ENCODE measurements at places on chromosomes 1 and 21.

GRCh38 chr1:231279081-231279480 is 38.1 kb downstream of the GNPAT start:
- peaks cover 9% of the 10 kb centered on the region for H3K4me1 ChIP-seq
- no peak for DNase-seq

DNA sequence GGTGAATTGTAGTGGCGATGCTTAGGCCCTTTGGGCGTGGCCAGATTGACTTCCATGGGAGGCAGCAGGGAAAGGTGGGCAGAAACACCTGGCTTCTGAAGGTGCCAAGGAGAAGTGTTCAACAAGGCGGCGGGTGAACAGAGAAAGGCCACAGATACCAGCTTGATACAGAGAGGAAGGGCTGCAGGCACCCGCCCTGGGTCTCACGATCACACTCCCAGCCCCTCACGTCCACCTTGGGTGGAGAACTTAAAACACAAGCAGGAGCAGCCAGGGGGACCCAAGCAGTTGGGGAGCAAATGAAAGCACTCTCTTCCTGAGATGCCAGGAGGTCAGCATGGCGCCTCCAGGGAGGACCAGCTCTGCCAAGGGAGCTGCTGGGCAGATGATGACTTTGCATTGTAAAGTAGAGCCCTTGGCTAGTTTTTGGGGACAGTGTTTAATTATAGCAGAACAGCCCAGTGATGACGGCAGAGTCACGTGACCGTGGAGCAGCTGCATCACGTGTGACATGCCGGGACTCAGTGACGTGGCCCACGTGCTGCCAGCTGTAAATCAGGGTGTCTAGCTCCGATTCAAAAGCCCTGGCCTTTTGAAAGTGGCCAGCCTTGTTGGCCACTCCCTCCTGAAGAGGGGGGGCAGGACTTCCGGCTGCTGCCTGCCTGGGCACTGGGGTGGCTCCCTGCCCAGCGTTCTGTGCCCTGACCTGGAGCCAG is 19.0 kb downstream of the SLC37A1 start:
- no peak overlapping the region for H3K27ac ChIP-seq
- peaks cover 6% of the 10 kb centered on the region for H3K36me3 ChIP-seq
- no peak for DNase-seq
- H3K27me3 ChIP-seq: no peaks in the 10 kb centered on the region

- H3K27me3 ChIP-seq: no peaks in the 10 kb centered on the region
- no peak for DNase-seq
- H3K4me3 ChIP-seq: no peak overlapping the region
- H3K27ac ChIP-seq: no peak overlapping the region
Measured at GRCh38 chr21:42248241-42248640, 29.3 kb downstream of the ABCG1 start.

DNA sequence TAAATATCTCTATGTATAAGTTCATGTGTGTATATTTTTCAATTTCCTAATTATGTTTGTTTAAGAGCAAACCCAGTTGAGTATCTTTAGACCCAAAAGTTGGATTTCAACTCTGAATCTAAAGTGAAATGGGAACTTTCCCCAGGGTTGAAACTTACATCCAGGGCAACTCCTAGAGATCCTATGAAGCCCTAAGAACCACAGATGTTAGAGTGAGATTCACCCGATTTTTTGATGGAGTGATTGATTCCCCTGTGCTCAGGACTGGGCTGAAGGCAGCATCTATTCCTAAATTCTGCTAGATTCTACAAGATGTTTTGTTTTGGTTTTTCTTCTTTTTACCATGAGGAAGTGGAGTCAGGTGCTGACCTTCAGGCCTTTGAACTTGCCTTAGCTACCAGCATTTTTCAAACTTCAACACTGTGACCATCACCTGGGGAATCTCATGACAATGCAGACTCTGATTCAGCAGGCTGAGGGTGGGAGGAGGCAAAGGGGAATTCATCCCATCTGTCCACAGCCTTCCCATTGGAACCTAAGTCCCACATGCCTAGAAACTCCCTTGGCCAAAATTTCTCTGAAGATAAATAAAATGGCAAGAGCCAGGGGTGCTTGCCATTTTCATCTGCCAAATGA is 145.5 kb downstream of the ETS2 start:
- H3K4me3 ChIP-seq: no peak overlapping the region
- DNase-seq: no peak
- no peak overlapping the region for H3K27ac ChIP-seq
- H3K36me3 ChIP-seq: no peaks in the 10 kb centered on the region
- H3K27me3 ChIP-seq: peaks cover 5% of the 10 kb centered on the region
- H3K4me1 ChIP-seq: no peaks in the 10 kb centered on the region

- H3K4me3 ChIP-seq: no peak overlapping the region
- H3K4me1 ChIP-seq: no peaks in the 10 kb centered on the region
Measured at GRCh38 chr1:65334081-65334480, 24.7 kb downstream of the DNAJC6 start.

DNA sequence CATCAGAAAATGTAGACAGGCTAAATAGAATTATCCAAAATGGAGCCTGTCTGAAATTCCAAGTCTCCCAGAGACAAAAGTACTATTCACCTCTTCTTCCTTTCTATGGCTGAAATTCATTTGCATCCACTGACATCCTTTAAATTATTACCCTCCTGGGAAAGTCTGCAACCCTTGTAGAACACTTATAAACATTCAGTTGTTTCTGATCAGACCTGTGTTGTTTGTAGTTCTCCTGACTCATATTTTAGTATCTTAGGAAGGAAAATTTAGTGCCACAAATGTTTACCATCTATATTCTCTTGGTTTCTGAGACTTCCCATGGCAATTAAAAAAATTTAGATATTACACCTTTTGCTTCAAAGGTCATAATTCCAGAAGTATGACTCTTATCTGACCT is 69.6 kb upstream of the C1orf105 start:
- no peak overlapping the region for H3K4me3 ChIP-seq
- no peak overlapping the region for H3K27ac ChIP-seq
- H3K4me1 ChIP-seq: peaks cover 41% of the 10 kb centered on the region
- DNase-seq: no peak
- H3K27me3 ChIP-seq: no peaks in the 10 kb centered on the region

- no peaks in the 10 kb centered on the region for H3K36me3 ChIP-seq
- H3K4me3 ChIP-seq: no peak overlapping the region
- peaks cover 37% of the 10 kb centered on the region for H3K4me1 ChIP-seq
Measured at GRCh38 chr1:155083052-155083541, 4.5 kb downstream of the EFNA3 start.

DNA sequence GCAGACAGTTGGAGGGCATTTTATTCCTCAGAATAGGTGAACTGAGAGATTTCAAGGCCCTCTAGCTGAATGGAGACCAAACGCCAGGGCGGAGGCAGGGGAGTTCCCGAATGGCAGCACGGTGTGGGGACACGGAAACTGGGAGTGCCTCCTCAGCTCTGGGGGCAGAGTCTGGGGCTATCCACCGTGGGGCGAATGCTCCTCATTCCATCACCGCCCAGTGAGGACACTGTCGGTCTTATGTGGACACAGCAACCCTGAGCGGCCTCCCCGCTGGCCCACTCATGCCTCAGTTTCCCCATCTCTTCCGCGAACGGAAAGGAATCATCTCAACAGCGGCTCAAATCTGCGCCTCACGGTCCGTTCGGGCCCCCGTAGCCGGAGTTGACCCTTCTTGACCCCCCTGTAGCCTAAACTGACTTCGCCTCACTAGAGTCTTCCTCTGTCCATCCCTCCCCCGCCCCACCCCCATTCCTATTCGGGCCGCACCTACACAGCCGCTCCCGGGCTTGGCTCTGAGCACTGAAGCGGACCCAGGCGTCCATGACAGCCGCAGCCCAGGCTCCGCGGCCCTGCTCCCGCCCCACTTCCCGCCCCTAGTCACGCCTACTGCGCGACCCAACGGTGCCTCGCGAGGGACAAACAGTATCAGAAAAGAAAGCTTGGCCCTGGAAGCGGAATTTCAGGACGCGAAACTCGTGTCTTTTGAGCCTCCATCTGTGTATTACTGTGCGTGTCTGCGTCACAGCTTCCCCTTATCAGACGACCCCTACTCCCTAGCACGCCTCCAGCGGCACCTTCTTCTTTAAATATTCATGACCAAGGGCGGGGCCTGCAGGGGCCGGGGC is at the start of gene PEX11B:
PEX11B (minus strand) TSS at position 574 of the 848 bp plus-strand sequence; CDS start at position 545, 29 bp downstream.
- H3K27me3 ChIP-seq: no peaks in the 10 kb centered on the region
- H3K27ac ChIP-seq: peak within 1 kb of the TSS; percentile 95
- peaks cover 47% of the 10 kb centered on the region for H3K4me1 ChIP-seq
- peaks cover 37% of the 10 kb centered on the region for H3K36me3 ChIP-seq
- DNase-seq: peak; percentile 90
- H3K4me3 ChIP-seq: peak within 1 kb of the TSS; percentile 96
